ENCODE measurements at places on chromosomes 5 and 9.

GRCh38 chr5:147327905-147328304, 93.1 kb downstream of the STK32A start:
- no peak for DNase-seq

DNA sequence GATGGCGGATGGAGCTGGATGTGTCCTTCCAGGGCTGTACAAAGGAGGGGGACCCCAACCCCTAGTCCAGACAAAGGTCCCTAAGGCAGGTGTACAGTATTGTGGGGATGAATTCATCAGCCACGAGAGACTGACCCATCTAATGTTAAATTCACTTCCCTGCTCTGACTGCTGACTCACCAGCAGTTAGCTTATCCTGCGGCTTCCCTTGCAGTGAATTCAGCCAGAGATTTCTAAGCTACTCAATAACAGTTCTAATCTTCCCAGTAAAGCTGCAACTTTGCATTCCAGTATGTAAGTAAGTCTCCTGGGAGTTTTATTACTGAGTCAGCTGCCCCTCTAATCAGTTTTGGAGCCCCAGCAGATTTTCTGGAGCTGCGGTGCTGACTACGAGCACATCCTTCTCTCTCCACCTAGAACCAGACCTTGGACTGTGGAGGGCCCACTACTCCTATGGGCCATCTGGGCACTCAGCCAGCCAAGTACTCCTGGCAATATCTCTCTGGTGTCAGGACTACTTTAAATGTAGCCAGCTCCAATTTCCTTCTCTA, 16.1 kb downstream of the B4GALT1 start:
- DNase-seq = peak; percentile 47

GRCh38 chr5:148794729-148795561, 31.5 kb upstream of the ADRB2 start:
- DNase-seq = no peak

DNA sequence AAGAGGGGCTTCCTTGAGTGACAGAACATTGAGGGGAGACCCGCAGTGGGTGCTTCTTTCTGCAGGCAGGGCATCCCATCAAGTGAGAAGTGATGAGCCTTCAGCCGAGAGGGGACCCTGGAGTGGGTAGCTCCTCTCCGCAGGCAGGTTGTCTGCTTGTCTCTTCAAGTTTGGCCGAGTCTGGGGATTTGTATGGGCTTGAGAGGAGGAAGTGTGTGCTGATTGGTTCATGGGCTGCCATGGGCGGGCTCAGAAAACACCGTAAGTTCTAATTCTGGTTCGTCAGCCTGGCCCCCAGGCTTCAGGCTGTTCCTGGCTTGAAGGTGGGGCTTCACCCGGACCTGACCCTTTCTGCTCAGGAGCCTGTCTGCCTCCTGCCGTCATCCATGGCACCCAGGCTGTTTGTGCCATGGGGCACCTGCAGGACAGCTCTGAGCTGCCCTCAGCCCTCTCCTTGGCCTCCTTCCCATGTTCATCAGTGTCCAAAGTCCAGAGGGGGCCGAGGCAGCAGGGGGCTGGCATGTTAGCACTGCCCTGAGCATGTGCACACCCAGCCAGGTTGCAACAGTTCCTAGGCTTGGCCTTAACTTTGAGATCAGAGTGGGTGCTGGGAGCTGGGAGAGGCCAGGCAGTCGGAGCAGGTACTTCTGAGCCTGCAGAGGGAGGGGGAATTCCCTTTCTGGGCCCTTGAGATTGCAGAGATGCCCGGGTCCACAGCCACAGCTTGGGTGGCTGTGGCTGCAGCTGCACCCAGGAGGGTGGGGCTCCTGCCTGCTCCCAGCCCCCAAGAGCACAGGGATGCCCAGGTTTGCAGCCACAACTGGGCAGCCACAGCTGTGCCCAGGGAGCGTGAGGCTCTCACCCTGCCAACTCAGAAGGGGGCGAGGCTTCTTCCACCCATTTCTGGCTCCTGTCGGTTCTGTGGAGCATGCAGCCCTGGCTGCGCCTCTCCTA, 13.5 kb upstream of the DHFR start:
- DNase-seq = no peak

DNA sequence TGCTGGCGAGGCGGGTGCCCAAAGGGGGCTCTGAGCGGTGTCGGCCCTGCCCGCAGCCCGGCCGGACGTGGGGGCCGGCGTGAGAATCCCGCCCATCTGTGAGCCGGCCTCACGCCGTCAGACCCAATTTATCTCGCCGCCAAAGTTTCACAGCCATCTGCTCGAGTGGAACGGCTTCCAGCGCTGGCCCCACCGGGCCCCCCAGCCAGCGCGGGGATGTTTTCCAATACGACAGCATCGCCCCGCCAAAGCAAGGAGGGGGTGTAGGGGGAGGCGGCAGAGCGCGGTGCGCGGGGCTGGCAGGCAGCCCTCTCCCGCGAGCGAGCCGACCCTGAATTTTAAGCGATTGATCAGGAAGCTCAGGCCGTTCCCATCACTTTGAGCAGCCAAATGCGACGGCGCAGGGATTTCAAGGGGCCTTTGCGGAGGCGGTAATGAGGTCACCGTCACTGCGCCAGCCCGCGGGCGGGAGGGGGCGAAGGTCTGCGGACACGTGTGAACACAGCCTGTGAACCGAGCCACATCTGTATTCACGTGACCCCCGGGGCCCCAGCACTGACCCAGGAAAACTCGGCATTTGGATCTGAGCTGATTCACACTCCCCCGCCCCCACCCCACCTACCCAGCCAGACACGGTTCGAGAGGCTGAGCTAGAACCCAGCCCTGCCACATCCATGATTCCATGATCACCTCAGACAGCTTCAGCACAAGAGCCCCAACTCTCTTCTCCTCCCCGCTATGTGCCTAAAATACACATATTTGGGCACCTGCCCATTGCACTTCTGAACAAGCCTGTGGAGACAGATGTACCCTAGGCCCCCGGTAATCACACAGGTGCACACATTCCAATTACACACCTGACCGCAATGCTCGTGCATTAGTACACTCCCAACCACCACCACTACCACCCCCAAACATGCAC, 47.8 kb upstream of the PSD2 start:
- no peak for DNase-seq

DNA sequence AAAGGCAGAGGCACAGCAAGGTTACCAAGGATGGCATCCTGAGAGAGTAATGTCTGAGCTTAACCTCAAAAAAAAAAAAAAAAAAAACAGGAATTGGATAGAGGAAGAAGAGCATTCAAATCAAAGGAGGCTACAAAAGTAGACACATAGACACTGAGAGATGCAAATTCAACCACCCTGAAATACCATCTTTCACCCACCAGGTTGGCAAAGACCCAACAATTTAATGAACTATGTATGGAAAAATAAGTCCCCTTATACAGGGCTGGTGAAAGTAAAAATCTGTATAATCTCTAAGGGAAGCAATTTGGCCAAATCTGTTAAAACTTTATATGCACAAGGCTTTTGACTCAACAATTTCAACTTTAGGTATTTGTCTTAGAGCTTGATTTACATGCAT, 4.9 kb downstream of the NADK2 start:
- DNase-seq = no peak

GRCh38 chr9:137255448-137256114, 454 bp downstream of the NELFB start:
- no peak for DNase-seq

DNA sequence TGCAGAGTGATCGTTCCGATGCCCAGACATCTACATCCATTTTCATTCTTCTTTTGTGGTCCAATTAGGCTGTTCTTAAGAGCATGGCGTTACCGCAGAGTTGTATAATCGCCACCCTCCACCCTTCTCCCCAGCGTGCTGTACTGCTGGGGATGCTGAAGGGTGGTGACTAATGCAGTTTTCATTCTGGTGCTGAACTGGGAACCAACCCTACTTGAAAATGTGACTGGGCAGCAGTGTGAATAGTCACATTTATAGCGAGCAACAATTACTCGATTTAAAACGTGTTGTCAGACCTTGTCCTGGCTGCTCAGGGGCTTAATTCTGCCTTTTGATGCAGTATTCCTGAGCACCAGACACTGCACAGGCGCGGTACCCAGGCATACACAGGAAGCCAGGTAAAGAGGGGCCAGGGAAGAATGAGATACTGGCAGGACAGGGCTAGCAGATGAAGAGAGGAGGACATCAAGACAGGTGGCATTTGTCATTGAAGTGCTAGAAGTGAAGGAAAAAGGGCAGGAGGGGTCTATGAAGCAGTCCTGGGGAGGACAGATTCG, 719 bp upstream of the ISCA1 start:
- no peak for DNase-seq

GRCh38 chr5:137461391-137462264, 37.5 kb downstream of the SPOCK1 start:
- no peak for DNase-seq

DNA sequence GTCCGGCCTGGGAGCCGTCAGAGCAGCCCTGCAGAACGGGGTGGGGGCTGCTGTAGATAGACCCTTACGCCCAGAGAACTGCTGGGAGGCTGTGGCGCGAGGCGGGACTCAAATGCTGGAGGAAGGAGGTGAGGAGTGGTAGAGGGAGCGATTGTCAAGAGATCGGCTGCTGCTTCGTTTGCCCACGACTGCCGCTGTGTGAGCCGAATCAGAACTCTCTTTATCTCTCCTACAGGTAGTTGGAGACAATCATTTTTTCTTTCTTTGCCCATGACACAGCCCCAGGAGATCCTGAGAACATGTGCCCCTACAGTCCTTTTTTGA, 456 bp downstream of the ZNF79 start:
- DNase-seq = no peak

Measured in spinal cord (tissue), 10 donors.